ENCODE measurements at places on chromosomes 5 and 9. TPM values are rescaled to one million over a fixed set of nuclear protein-coding genes. Genes with fewer than 3 reads are reported as not detected.

DNA sequence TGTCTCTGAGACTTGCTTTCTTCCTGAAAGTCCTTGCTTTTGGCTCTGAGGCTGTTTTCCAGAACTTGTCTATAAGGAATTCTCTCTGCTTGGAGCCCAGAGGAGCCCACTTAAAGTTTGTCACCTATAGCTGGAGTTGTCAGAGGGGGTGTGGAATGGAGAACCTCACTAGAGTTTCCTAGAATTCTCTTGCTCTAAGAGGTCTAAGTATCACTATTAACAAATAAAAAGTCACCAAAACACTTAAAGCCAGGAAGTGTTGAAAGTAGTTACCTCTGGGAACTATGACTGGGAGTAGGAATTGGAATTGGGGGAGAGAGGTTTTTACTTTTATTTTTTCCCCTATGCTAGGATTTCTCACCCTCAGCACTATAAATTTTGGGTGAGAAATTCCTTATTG lies 15.0 kb downstream of the SIT1 start:
- no peak for DNase-seq

- no peak for DNase-seq
Observed at GRCh38 chr9:107548298-107549142, 59.0 kb upstream of the KLF4 start.

UGT3A2 gene
- not detected for total RNA-seq

C5orf58 gene
- total RNA-seq, result not detected

DNA sequence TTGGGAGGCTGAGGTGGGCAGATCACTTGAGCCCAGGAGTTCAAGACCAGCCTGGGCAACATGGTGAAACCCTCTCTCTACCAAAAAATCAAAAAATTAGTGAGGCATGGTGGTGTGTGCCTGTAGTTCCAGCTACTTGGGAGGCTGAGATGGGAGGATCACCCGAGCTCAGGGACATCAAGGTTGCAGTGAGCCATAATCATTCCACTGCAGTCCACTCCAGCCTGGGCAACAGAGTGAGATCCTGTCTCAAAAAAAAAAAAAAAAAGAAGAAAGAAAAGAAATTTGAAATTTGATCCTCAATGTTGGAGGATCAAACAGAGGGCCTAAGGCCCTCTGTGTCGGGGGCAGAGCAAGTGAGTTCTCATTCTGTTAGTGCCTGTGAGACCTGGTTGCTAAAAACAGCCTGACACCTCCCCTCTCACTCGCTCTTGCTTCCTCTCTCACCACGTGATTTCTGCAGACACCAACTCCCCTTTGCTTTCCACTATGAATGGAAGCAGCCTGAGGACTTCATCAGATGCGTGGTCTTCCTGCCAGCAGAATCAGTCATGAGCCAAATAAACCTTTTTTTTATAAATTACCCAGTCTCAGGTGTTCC lies 8.4 kb upstream of the GOLPH3 start:
- DNase-seq, result no peak

DNA sequence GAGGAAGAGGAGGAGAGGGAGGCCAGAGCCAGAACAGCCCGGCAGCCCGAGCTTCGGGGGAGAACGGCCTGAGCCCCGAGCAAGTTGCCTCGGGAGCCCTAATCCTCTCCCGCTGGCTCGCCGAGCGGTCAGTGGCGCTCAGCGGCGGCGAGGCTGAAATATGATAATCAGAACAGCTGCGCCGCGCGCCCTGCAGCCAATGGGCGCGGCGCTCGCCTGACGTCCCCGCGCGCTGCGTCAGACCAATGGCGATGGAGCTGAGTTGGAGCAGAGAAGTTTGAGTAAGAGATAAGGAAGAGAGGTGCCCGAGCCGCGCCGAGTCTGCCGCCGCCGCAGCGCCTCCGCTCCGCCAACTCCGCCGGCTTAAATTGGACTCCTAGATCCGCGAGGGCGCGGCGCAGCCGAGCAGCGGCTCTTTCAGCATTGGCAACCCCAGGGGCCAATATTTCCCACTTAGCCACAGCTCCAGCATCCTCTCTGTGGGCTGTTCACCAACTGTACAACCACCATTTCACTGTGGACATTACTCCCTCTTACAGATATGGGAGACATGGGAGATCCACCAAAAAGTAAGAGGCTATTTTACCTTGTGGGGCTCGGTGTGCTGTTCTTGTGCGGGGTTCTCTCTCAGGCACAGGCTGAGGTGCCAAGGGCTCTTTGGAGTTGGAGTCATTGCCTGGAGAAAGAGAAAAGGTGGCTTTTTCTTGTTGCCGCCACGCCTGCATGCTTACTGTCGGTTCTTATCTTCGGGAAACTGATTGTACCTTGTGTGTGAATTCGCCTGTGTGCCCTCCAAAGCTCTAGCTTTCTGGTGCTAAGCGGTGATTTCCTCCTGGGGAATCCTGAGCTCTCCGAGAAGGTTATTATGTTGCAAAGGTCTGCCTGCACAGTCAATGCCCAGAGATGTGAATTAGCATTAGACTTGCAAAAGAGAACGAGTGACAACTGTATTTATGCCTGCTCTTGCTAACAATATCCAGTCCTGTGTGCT lies at the start of gene ISL1:
TSS of gene ISL1 (plus strand) at position 318 of the 991 bp plus-strand sequence. CDS start at position 542, 224 bp downstream.
- DNase-seq, result peak; percentile 75

- DNase-seq, result no peak
Observed at GRCh38 chr5:124737651-124738050, 8.8 kb downstream of the ZNF608 start.

DNA sequence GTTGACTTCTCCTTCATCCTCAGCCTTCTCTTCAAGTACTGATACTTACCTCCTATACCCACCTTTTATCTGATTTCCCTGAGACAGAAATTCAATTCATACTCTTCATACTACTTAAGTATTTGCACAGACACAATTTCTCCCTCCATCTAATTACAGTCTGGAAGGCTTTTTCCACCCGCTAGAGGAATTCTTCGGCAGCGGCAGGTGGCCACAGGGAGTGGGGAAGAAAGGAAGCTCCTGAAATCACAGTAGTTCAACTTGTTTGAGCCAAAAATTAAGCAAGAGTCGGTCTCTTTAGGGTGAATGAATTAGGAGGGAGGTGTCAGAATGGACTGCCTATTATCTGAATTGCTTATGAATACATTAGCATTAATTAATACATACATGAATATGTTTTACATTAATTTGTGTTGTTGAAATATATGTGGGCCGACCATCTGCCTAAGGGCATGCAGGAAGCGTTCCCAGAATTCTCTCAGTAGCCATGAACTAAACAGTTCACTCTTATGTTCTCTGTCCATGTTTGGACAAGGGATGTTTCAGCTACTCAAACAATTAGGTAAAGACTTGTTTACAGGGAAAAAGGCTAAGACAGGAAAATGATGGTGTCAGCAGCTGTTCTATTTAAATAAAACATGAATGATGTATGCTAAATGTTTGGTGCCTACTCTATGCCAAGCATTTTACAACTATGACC lies 101.4 kb upstream of the SMARCA2 start:
- no peak for DNase-seq

DNA sequence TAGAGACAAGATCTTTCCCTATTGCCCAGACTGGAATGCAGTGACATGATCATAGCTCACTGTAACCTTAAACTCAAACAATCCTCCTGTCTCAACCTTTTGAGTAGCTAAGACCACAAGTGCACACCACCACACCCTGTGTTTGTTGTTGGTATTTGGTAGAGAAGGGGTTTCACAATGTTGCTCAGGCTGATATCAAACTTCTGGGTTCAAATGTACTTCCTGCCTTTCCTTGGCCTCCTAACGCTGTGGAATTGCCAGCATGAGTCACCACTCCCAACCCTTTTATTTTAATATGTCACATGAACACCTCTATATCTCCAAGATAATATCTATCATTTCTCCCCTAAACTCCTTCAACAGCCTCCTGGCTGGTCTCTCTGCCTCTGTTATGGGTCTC lies 719.0 kb downstream of the PTPRD start:
- DNase-seq, result no peak

DNA sequence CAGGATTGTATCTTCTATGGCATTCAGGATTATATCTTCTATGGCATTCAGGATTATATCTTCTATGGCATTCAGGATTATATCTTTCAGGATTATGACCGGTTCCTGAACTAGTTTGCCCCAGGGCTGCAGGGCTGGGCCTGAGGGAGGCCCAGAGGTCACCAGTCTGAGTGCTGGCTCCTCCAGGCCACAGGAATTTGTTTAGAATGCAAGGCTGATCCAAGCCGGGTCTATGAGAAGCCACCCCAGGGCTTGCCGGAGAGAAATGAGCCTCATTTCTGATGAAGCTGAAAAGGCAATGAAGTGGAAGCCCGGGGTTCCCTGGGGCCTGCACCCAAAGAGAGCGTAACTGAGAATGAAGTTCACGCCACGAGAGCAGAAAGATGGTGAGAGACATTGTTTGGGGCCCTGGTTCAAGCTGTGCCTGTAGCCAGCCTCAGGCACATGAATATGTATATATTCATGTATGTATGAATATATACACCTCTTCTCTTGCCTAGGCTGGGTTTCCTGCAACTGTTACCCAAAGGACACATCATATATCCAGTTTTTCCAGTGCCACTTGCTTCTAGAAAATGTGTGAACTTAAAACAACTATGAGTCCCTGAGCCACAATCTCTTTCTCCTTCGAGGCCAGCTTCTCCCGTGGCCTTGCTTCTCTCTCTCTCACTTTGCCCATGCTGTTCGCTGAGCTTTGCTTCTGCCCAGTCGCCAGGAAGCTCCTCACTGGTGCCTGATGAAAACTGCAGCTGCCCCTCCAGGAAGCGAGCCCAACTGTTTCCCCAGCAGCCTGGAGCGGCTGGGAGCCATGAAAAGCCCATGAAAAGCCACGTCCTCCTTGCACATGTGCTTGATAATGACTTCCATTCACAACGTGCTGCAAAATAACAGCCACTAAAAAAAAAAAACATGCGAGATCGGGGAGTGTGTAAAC lies 62.3 kb downstream of the GTF3C4 start:
- no peak for DNase-seq

DNA sequence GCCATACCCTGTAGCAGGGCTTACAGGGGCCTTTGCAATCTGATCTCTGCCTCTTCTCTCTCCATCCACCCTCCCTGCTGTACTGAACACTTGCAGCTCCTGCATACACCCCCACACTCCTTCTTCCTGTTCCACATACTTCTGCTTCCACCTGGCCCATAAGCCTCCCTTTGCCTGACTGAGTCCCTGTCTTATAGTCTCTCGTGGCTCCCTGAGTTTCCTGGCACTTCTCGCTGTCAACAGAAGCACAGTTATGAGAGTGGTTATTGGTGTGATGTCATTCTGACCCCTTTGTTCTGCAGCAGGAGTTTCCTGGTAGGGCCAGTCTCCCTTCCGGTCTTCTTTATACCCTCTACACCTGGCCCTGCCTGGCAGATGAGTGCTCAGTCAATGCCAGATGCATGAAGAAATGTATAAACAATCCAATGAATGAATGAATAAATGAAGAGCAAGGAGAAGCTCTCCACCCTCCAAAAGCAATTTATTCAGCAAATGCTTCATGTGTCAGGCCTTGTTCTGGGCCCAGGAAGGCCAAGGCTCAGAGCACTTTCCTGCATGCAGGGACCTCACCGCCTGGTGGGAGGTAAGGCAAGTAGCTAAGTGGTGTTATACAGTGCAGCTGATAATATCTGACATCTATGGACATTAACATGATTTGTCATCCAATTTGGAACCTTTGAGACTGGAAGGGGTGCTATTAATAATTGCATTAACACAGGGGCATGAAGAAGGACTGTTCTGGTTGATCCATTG lies 20.5 kb upstream of the CSF1R start:
- DNase-seq, result no peak

GRCh38 chr9:4860383-4860782 lies 67.6 kb downstream of the RCL1 start:
- DNase-seq, result no peak

DNA sequence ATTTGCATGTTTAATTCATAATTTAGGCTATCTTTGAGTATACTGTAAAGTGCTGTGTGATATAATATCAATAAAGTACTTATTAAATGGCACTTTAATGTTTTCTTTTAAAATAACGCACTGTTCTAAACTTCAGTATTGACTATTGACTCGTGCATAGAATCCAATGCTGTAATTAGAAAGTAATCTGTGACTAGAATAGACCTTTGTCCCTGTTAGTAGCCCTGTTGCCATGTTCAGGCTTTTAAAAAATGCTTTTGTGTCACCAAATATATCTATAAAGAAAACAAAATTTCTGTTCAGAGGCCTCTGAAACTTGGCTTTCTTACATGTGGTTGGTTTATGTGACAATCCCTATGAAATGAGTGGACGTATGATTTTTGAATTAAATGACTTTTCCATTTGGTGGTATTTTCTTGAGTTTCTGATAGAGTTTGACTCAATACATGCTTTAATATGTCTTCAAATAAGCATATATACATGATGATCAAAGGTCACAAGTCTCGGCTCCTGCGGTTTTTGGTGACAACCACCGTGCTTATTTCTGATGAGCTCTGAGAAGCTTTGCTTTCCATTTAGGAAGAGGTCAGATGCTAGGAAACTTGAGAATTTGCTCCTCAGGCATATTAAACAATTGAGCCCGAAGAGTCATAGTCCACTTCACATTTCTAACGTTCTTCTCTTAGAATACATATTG lies 174.7 kb downstream of the NR3C1 start:
- no peak for DNase-seq

GRCh38 chr9:138049085-138049778 lies 171.7 kb downstream of the CACNA1B start:
- peak; percentile 10 for DNase-seq

- no peak for DNase-seq
Observed at GRCh38 chr5:136840601-136841000, 475.3 kb upstream of the TRPC7 start.

RALGDS gene
- 29.1 TPM for total RNA-seq

DNA sequence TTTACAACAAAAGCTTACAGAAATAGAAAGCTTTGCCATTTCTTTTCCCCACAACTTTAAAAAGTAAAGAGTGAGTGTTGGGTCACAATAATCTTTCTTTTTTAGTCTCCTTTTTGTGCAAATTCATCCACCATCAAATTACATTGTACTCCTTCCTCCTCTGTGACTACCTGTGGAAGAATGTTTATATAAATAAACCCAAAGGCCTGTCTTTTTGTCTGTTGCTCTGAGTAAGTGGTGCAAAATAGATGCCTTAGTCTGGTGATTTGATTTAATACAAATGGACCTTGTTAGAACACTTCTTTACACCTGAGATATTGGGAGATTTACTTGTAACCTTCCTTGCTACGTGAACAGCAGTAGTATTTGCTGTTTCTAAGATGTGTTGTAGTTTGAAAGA lies 53.5 kb upstream of the TAF11L2 start:
- no peak for DNase-seq

CTSV gene
- 5.4 TPM for total RNA-seq

GRCh38 chr5:39566891-39567290 lies 142.1 kb upstream of the DAB2 start:
- no peak for DNase-seq

- no peak for DNase-seq
Observed at GRCh38 chr9:89850631-89851325, 246.0 kb downstream of the GADD45G start.

DNA sequence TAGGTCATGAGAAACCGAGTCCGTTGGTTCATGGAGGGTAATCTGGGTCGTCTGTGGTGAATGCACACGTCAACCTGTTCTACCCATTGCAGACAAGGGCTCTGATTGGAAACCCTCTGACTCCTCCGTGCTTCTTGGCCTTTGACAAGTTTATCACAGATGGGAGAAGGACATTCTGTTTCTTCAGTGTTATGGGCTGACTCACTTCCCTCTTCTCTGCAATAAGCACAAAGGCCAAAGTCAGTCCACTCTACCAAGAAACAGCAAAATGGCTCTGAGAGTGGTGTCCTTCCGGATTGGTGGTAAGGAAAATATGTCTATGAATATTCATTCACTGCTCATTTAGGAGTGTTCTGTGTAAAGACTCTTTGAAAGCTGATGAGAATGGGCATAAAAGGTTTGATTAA lies 89.3 kb downstream of the FEM1C start:
- no peak for DNase-seq

- DNase-seq, result no peak
Observed at GRCh38 chr5:146409054-146409671, 38.0 kb upstream of the TCERG1 start.
